ENCODE measurements at places on chromosomes 16 and 17.

DNA sequence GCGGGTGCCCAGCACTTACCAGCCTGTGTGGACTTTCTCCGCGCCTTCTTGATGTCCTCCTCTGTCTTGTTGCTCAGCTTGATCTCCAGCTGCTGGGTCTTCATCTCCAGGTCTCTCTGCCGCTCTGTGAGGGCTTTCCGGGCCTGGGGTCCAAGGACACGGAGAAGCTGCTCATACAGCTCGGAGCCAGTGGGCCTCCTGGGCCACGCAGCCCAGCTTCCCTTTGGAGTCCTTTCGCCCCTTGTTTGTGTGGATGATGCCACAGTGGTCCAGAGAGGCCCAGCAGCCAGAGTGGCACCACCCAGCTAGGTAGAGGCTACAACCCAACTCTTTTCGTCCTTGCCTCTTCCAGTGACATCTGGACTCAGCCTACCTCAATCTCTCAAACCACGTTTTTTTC is 20.4 kb upstream of the RCVRN start:
- no peak for DNase-seq

GRCh38 chr17:63446753-63447470 is 806 bp upstream of the CYB561 start:
- peak; percentile 40 for DNase-seq

- DNase-seq = no peak
Measured at GRCh38 chr16:1117176-1117900, 21.3 kb upstream of the C1QTNF8 start.

DNA sequence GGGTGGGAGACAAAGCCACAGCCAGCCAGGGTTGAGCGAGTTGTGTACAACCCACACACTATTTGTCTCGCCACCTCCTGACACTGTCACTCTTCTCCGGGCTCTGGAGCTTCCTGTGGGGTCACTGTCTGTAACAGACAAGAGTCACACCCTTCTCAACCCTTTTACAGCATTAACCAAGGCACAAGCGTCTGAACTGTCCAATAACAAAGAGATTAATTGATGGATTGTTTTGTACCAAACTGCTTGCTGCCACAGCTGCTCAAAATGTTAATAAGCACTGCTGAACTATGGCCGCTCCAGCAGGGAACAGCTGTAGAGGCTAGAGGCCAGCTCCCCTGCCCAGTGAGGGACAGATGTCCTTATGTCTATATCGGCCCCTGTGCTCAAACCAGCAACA is 25.2 kb upstream of the HYDIN start:
- DNase-seq = no peak

- no peak for DNase-seq
Measured at GRCh38 chr16:24282141-24282540, 26.0 kb downstream of the CACNG3 start.

DNA sequence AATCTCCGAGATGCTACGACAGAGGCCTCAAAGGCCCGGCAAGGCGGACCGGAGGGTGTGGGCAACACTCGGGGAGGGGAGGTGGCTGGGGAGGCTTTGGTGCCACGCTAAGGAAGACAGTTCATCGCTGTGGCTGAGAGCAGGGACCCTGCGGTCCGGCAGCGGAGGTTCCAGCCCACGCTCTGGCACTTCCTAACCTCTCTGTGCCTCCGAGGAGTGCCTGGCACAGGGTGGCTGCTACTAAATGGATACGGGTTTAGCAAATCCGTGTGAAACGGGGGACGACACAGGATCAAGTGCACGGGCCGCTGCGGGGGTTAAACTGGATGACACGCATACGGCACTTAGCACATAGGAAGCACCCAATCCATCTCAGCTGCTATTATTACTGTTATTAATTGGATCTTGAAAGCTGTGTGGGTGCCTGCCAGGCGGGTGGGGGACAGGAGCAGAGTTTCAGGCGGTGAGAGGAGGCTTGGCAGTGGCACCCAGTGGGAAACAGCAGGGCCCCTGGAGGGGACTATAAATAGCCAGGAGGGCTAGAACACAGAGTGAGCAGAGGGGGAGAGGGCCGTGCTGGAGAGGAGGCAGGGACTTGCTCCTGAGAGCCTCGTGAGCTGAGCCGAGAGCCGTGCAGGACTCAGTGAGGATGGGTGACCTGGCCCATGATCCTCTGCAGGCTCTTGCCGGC is 45.0 kb downstream of the ABR start:
- no peak for DNase-seq

DNA sequence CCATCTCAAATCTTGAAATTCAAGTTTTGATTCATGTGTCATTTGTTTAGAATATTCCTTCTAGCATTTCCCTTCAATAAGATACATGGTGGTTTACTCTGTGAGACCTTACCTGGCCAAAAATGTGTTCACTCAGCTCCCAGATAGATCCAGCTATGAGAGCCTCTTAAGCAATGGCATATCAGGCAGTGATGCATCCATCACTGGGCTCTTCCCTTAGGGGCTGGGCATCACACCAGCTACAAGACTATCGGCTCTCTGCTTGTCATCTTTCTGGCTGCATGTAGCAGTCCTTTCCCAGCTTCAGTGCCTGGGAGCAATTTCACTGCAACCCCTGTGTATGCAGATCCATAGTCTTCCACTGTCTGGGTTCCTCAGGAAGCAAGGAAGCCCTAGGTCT is 40.6 kb downstream of the GOSR1 start:
- DNase-seq = no peak

GRCh38 chr16:35748621-35749252 is 2289.3 kb downstream of the TP53TG3F start:
- DNase-seq = no peak

DNA sequence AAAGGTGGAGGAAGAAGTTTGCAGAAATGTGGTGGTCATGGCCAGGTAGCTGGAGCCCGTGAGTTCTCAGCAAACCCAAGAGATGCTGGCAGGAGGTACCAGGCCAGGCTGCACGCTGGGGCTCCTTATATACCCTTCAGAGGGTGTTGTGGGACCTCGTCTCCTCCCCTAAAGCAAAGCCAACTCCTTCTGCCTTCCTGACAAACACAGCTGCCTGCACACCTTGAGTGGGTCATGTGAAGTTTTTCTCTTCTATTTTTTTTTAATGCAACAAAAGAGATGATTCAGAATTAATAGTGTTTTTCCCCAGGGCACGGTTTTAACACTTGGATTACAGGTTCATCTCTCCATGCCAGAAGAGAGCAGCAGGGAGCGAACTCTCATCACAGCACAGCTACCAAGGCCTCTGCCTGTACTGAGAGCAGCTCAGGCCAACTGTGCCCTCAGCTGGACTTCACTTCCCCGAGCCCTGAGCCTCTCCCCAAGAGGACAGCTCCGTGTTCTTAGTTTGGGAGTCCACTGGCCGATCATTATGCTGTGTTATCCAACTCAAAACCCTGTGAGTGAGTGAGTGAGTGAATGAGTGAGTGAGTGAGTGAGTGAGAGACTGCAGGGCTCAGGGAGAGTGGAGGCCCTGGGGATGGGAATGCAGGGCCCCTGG is at the start of gene KRT15:
TSS of gene KRT15 (minus strand) at position 102 of the 661 bp plus-strand sequence. CDS start at position 39, 63 bp downstream.
- no peak for DNase-seq

- no peak for DNase-seq
Measured at GRCh38 chr17:57544401-57544800, 200.7 kb downstream of the CCDC182 start.

GRCh38 chr17:19744492-19744891 is 3.6 kb downstream of the ALDH3A1 start:
- DNase-seq = no peak

GRCh38 chr17:68792042-68792685 is 163.0 kb downstream of the ABCA8 start:
- no peak for DNase-seq

- no peak for DNase-seq
Measured at GRCh38 chr17:68803164-68803929, 151.8 kb downstream of the ABCA8 start.

GRCh38 chr17:82108496-82108945 is 10.5 kb upstream of the FASN start:
- no peak for DNase-seq

GRCh38 chr17:20779521-20779920 is 200.0 kb downstream of the CDRT15L2 start:
- DNase-seq = no peak

DNA sequence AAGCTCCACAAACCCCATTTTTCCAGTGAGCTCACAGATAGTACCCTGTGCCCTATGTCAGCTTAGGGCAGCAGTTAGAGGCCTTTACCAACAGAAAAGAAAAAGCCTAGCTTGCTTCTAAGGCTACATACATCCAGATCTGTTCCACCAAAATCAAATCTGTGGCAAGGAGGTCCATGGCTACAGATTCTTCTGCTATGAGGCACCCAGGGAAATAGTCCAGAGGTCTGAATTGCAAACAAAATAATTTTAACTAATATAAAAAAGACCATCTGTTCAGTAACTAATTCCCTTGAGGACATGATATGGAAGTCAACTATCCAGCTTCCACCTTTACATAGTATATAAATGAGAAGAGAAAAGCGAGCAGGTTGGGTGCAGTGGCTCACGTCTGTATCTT is 129.3 kb downstream of the PARN start:
- DNase-seq = no peak

DNA sequence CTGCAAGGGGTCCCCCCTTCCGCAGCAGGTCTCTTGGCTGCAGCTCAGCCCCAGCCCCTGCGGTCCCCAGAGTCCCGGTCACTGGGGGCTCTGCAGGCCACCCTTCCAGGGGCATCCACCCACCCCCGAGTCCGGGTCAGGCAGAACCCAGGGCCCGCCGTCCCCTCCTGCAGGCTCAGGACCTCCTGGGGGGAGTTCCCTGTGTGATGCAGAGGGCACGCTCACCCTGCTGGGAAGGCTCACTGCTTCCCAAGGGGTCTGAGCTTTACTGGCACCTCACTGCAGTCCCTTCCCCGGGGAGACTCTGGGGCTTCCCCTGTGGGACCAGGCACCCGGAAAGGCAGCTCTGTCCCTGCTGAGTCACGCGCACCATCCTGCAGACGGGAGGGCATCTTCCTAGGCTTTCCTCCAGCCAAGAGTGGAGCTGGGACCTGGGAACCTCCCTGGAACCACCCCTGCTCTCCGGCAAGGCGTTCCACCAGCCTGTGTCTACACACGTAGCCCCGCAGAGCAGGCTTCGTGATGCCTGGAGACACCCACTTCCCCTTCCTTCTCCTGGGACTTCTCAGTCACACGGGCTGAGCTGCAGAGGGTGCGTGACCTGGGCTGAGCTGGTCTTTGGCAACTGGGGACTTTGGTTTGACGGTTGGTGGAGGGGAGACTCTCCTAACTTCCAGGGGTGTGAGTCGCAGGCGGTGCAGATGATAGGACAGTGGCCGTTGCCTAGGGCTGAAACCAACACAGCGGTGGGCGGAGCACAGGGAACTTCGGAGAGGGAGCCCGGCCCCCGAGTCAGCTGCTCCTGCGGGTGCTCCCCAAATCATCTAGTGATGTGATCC is 23.4 kb downstream of the SLC25A10 start:
- DNase-seq = no peak

DNA sequence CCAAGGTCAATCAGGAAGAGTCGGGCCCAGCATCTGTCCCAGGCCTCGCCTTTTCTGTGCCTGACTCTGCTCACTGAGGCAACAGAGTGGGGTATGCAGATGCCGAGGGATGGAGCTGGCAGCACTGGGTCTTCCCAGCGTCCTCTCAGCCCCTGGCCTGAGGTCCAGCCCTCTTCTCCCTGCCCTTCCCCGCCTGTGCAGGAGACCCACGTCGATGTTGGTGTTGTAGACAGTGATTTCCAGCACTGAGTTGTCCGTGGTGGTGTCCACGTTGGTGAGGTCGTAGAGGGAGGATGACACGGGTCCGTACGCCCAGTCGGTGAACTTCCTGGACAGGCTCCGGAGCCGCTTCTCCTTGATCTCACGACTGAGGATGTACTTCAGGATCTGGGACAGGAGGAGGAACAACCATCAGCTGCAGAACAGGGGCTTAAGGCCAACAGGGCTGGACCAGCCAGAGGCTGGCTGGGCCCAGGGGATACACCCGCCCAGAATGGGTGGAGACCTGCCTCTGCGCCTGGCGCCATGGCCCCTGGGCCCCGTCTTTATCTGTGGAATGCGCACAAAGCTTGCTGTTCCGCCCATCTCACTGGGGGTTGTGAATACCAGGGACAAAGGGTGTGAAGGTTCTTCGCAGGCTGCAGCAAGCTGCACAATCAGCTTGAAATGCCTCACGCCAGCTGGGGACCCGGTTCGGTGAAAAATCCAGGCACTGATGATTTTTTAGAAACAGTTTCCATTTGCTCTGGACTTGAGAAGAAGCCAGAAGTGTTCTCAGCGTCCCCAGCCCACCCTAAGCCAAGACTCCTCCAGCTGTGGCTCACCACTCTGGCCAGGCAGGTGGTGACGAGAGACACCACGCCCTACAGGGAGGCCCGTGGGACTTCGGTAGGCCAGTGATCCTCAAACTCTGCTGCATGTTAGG is 27.5 kb downstream of the TRPV3 start:
- no peak for DNase-seq

DNA sequence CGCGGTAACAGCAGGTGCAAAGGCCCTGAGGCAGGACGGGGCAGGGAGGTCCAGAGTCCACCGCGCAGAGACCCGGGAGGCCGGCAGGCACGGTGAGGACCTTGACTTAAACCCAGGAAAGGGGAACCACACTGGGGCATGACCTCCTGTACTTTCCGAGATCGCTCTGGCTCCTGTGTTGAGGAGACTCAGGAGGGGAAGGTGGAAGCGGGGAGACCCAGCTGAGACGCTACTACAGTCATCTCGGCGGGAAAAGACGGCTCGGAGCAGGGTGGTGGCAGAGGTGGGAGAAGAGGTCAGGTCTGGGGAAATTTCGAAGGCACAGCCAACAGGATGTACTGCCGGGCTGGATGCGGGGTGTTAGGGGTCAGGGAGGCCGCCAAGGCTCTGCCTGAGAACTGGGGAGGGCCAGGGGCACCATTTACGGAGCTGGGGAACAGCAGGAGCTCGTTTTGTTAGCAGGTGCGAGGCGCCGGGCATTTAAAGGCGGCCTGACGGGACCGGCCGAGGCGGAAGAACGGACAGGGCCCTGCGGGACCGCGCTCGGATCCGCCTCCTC is 22.3 kb downstream of the NPTX1 start:
- DNase-seq = no peak

- no peak for DNase-seq
Measured at GRCh38 chr17:52986056-52986662, 827.6 kb upstream of the CA10 start.

DNA sequence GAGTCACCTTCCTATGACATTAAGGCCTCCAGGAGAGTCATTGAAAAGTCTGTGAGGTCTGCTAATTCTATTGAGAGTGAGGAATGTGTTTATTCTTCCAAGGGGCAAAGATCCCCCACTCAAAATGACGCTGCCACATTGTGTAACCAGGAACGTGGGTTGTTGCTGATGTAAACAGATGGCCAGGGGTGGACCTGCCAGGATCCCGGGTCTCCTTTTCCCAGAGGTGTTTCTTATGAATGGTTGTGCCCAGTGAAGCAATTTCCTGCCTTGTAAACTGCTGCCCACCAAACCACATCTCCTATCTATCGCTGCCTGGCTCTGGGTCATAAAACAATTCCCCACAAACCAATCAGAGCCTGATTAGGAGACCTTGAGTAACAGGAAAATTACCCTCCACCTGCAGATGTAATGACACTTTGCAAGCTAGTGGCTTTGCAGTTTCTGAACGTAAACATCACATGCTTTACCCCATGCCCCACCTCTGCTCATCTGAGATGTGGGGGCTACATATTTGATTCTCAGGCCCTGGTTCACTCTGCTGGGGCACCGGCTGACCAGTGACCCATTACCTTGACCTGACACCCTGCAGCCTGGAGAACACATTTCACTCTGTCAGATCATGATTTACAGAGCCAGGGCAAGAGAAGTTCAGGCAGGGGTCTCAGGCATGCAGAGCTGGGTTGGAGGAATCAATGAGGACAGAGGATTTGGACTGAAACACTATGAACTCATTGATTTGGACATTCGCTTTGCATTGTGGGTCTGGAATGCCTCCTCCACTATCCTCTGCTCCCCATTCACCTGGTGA is 33.1 kb upstream of the DDX52 start:
- no peak for DNase-seq

GRCh38 chr17:55159251-55159650 is 105.5 kb upstream of the HLF start:
- no peak for DNase-seq

All from T-helper 1 cell (primary cell).